ENCODE measurements at places on chromosomes 2 and 18. TPM values are rescaled to one million over a fixed set of nuclear protein-coding genes. Genes with fewer than 3 reads are reported as not detected.

The RTKN gene
- total RNA-seq, result 11.8 TPM

The CHPF gene
- 46.0 TPM for total RNA-seq

The PSTPIP2 gene
- total RNA-seq, result 8.2 TPM

The EVA1A gene
- 16.2 TPM for total RNA-seq

The GREB1L gene
- 0.26 TPM for total RNA-seq

The KLHL30 gene
- total RNA-seq, result 1.2 TPM

The SAG gene
- not detected for total RNA-seq

The DOK6 gene
- total RNA-seq, result 4.0 TPM

The CRIM1 gene
- 135 TPM for total RNA-seq

The MRPL33 gene
- total RNA-seq, result 64.5 TPM

The EMX1 gene
- not detected for total RNA-seq

The SDC1 gene
- 56.8 TPM for total RNA-seq

The COLEC12 gene
- total RNA-seq, result 60.6 TPM

The CD8A gene
- not detected for total RNA-seq

Data from fibroblast of lung (primary cell).